ENCODE measurements at places on chromosomes 13 and 19.

DNA sequence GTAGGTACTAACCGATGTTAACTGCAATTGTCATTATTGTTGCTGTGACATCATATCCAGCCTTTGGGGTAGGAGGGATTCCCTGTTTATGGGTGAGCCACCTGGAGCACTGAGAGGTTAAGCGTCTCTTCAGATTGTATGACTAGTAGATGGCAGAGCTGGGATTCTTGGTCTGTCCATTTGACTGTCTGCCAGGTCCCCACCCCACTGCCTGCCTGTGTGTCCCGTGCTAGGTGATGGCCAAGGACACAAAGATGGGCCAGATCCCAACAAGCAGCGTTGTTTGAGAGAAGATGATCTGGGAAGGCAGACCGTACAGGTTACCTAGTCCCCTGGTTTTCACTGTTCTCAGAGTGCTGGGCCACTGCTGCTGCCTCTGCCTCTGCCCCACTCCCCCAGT is 16.6 kb downstream of the PPP2R1A start:
- no peak for DNase-seq

- DNase-seq: no peak
Measured at GRCh38 chr13:44506251-44506650, 69.9 kb downstream of the TSC22D1 start.

GRCh38 chr19:45793178-45793564 is 526 bp upstream of the DMWD start:
- DNase-seq: no peak

- DNase-seq: no peak
Measured at GRCh38 chr13:113579686-113580085, 4.9 kb upstream of the TFDP1 start.

GRCh38 chr19:58545286-58546018 is 1.6 kb downstream of the TRIM28 start:
- no peak for DNase-seq

DNA sequence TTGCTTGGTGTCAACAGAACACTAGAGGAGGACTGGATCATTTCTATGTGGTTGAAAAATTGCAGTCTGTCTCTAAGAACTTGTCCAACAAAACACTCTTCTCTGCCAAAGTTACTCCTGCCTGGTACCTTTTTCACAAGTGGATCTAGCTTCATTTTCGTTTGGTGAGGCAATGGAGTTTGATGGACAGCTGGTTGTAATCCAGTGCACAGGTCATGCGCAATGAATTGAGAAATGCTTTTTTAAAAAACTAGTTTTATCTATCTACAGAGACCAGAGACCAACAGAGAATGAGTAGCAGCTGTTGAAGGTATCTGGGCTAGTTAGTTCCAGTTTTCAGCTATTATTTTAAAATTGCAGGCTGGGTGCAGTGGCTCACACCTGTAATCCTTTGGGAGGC is 12.0 kb upstream of the KBTBD6 start:
- no peak for DNase-seq

DNA sequence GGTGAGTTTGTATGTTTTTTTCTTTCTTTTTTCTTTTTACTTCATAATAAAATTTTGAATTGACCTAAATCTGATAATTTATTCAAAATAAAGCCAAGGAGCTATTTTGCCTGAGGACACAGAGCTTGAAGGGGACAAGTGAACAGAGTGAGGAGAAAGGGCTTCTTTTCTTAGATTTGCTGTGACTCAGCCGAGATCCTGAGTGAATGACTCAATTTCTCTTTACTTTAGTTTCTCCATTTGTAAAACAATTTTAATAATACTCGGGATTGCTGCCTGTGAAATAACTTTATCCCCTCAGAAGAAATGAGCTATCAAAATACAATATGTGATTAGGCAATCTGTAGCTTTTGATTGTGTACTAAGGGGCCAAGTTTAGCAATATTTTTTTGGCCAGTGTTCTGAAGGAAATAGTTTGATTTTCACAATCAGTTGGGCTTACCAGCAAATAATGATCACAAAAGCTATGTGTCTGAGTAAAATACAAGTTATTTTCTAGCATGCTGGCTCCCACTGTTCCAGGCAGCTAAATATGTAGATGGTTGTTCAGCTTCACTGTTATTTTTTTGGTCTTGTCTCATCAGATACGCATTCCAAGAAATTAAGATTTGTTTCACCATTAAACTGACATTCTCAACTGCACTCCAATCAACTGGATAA is 437.5 kb downstream of the FGF9 start:
- no peak for DNase-seq

GRCh38 chr13:97583907-97584497 is 150.0 kb downstream of the RAP2A start:
- no peak for DNase-seq

DNA sequence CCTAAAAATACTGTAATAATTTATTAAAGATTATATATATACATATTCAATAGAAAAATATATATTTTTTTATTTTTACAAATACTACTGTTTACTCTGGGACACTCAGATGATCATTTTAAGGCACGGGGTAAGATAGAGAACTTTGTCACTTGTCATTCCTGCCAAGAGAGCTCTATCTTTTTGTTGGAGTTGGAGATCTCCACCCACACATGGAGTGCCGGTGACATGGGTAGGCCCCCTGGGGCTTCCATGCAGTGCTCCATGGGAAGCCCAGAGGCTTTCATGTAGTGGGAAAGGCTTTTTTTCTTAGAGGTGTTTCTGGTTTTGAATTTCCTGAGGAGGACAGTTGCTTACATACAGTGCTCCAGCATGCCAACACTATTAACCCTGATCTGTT is 81.4 kb downstream of the LMO7 start:
- DNase-seq: no peak

Measured in T1000 (cell line).